ENCODE measurements at places on chromosomes 7 and 10. TPM values are rescaled to one million over a fixed set of nuclear protein-coding genes. Genes with fewer than 3 reads are reported as not detected.

DNA sequence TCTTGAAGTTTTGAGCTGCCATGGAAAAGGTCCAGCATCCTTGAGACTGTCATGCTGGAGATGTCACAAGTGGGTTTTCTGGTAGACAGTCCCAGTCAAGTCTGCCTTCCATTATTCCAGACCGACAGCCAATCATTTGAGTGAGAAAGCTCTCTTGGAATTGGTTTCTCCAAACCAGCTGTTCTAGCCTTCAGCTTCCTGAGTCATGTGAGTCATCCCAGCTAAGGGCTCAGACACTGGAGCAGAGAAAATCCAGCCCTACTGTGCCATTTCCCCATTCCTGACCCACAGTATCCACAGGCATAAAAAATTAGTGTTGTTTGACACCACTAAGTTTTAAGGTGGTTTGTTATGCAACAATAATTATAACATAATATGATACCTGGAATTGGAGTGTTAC, 219.0 kb downstream of the ADRA2A start:
- no peak overlapping the region for H3K4me3 ChIP-seq
- H3K27me3 ChIP-seq, result peaks cover 3% of the 10 kb centered on the region
- no peak overlapping the region for H3K27ac ChIP-seq

DNA sequence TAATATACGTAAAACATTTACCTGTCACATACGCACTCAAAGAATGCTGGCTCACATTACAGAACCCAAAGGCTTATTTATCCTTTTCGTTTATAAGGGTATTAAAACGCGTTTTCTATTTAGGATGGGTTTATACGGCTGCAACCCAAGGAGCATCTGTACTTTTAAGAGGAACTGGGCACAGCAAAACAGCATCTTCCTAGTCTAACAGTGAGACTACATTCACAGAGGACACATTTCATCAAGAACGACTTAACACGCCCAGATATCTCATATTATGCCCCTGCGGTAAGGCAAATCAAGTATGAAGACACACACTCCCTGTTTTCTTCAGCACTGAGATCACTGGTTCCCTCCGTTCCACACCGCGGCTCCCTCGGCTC, 533 bp upstream of the DMTF1 start:
- no peaks in the 10 kb centered on the region for H3K36me3 ChIP-seq
- peak overlapping the region; percentile 29 for H3K4me3 ChIP-seq
- no peaks in the 10 kb centered on the region for H3K27me3 ChIP-seq

- no peaks in the 10 kb centered on the region for H3K36me3 ChIP-seq
- no peak overlapping the region for H3K4me3 ChIP-seq
- peaks cover 2% of the 10 kb centered on the region for H3K27me3 ChIP-seq
These were observed 85.2 kb upstream of the CDC14C start for GRCh38 chr7:48839108-48839507.

DNA sequence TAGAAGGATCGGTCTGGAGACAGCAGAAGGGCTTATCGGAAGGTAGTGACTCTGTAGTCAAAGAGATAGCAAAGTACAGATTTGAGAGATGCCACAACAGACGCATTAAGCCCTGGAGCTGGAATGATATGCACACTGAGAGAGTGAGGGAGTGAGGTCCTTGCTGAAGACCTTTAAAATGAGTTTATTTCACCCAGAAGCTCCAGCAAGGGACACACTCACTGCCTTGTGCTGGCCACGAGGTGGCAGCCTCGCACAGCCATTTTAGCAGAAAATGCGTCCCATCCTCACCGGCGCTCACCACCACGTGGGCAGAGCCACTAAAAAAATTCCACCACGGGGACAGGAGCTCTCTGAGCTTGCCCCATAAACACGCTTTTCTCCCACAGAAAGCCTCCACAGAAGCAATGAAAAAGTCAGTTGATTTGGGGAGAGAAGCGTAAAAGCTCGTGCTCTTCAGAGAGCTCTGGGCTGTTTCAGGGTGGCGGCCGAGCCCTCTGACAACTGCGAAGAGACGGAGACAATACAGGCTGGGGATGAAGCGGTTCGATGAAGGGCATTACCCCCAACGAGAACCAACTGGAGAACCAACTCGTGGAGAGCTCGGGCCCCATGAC, 163.0 kb upstream of the KLF14 start:
- no peaks in the 10 kb centered on the region for H3K4me1 ChIP-seq
- no peaks in the 10 kb centered on the region for H3K27me3 ChIP-seq
- no peak overlapping the region for H3K4me3 ChIP-seq
- no peaks in the 10 kb centered on the region for H3K36me3 ChIP-seq
- DNase-seq, result peak; percentile 80

GRCh38 chr10:48894911-48895802, 44.5 kb downstream of the LRRC18 start:
- H3K36me3 ChIP-seq, result no peaks in the 10 kb centered on the region
- H3K27me3 ChIP-seq, result no peaks in the 10 kb centered on the region
- H3K4me3 ChIP-seq, result no peak overlapping the region
- no peaks in the 10 kb centered on the region for H3K4me1 ChIP-seq
- H3K27ac ChIP-seq, result no peak overlapping the region

DNA sequence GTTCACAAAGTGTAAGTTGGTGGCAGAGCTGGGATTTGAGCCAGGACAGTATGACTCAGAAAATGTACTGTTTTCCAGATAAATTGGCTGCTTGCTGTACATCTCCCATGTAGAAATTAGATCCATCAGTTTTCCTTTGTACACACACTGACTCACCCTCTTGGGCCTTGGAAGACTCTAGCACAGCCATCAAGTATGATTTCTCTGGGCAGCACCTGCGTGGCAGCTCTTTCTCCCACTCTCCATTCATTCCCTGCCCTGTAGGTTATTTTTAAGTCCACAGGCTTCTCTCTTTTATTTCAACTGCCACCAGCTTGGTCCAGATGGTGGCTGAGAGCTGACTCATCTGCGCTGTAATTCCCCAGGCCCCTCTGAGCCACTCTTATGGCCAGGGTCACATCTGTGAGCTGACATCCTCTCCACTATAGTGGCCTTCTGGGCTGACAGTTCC, 28.3 kb upstream of the SDK1 start:
- H3K36me3 ChIP-seq, result no peaks in the 10 kb centered on the region
- no peaks in the 10 kb centered on the region for H3K27me3 ChIP-seq
- no peak overlapping the region for H3K27ac ChIP-seq
- DNase-seq, result no peak
- H3K4me3 ChIP-seq, result no peak overlapping the region
- no peaks in the 10 kb centered on the region for H3K4me1 ChIP-seq

DNA sequence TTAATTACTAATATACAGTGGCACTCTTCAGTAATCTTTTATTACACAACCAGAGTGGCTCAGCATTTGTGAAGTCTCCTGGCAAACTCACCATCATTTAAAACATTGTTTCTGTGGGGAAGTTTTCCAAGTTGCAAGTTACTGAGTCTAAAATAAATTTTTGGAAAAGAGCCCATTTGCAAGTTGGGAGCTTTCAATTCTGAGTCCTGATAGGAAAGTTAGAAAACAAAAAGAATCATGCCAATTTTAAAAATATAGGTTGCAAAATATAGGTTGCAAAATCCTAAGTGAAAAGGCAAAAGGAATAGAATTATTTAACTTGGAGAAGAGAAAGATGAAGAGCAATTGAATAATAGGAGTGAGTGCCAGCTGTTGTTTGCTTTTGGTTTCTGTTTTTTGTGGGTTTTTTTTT, 378.8 kb upstream of the C7orf33 start:
- DNase-seq, result no peak
- no peak overlapping the region for H3K27ac ChIP-seq
- H3K4me3 ChIP-seq, result no peak overlapping the region

- H3K4me1 ChIP-seq, result no peaks in the 10 kb centered on the region
- H3K4me3 ChIP-seq, result no peak overlapping the region
- H3K27ac ChIP-seq, result no peak overlapping the region
- DNase-seq, result no peak
- no peaks in the 10 kb centered on the region for H3K27me3 ChIP-seq
These were observed 295.5 kb downstream of the AHR start for GRCh38 chr7:17593819-17594419.

GRCh38 chr10:35208536-35208935, 81.9 kb downstream of the CREM start:
- H3K36me3 ChIP-seq, result no peaks in the 10 kb centered on the region
- no peaks in the 10 kb centered on the region for H3K4me1 ChIP-seq
- H3K4me3 ChIP-seq, result no peak overlapping the region
- DNase-seq, result no peak
- H3K27me3 ChIP-seq, result no peaks in the 10 kb centered on the region
- no peak overlapping the region for H3K27ac ChIP-seq

- H3K27me3 ChIP-seq, result no peaks in the 10 kb centered on the region
- no peaks in the 10 kb centered on the region for H3K4me1 ChIP-seq
- H3K4me3 ChIP-seq, result no peak overlapping the region
- no peaks in the 10 kb centered on the region for H3K36me3 ChIP-seq
- DNase-seq, result no peak
These were observed 67.4 kb upstream of the ELN start for GRCh38 chr7:73960548-73960947.

GRCh38 chr7:94067506-94067905, 63.4 kb upstream of the BET1 start:
- no peaks in the 10 kb centered on the region for H3K36me3 ChIP-seq
- no peaks in the 10 kb centered on the region for H3K4me1 ChIP-seq
- H3K4me3 ChIP-seq, result no peak overlapping the region
- DNase-seq, result no peak

DNA sequence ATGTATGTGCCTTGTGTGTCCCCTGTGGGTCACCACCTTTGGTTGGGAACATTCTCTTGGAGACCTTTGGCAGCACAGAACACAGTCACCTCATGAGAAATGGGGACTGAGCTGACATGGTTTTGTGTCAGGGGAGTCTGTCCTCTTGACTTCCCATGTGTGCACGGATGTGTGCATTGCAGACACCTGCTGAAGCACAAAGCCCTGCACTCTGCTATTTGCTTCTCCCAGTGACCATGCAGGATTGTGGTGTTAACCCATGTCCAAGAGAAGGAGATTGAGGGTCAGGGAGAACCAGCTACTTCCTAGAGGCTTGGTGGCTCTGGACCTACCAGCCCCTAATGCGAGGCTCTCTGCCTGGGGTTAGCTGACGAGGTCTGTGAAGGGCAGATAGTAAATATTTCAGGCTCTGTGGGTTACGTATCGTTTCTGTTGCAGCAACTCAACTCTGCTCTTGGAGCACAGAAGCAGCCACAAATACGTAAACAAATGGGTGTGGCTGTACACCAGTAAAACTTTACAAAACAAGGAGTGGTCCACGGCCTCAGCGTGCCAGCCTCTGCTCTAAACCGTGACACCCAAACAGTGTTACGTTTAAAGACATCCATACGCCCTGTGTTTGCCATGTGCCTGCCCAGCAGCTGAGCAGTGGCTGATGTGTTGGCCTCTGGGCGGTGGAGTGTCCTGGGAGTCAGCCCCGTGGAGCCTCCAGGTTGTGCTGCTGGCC, 51.7 kb downstream of the ADCY1 start:
- no peak overlapping the region for H3K4me3 ChIP-seq
- H3K27ac ChIP-seq, result no peak overlapping the region
- no peaks in the 10 kb centered on the region for H3K36me3 ChIP-seq
- no peaks in the 10 kb centered on the region for H3K27me3 ChIP-seq
- DNase-seq, result no peak

DNA sequence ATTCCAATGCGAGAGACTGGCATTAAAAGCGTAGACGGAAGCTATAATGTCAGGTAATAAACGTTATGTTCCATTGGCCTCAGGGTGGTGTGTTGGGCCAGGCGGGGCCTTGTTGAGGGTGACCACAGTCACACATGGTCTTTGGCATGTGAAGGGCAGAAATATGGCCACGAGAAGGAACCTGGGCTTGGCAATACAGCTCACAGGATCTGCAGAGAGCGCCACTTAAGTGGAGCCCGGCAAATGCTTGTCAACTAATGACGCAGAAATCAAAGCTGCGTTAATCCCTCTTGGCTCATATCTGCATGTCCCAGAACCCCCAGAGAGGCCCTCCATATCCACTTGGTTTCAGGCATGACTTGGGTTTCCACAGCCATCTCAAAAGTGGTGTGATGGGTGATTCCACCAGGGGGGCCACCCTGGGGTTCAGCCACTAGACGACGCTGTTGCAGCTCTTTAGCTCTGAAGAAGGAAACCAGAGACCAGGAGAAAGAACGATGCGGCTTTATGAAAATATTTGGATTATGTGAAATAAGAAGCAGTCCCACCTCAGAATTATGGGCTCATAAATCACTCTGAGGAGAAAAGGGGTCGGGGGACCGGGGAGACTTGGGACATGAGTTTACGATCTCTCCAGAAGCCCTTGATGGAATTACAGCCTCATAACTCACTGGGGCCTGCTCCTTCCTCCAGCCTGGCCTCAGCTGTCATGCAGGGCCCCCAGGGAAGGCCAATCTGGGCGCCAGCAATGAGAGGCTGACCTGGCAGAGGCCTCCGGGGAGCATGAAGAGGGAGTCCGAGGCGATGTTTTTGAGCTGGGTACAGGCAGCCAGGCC, 462.5 kb downstream of the PLXNA4 start:
- H3K4me1 ChIP-seq, result no peaks in the 10 kb centered on the region
- DNase-seq, result no peak
- H3K27ac ChIP-seq, result no peak overlapping the region
- H3K36me3 ChIP-seq, result no peaks in the 10 kb centered on the region
- no peaks in the 10 kb centered on the region for H3K27me3 ChIP-seq
- H3K4me3 ChIP-seq, result no peak overlapping the region

DNA sequence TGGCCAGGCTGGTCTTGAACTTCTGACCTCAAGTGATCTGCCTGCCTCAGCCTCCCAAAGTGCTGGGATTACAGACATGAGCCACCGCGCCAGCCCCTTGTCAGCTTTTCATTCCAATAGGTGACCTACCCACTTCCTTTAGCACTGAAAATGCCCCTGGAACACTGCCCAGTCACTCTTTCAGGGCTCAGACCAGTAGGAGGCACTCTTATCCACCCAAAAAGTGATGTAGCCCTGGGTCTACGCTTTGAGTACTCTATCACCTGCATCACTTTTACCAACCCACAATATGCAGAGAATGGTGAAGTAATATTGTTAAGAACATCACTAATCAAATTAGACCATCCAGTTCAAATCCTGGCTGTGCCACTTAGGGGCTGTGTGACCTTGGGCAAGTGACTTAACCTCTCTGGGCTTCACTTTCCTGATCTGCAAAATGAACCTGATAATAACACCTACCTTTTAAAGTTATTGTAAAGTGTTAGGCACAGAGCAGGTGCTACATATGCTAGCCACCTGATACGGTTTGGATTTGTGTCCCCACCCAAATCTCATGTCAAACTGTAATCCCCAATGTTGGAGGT, 5.2 kb downstream of the CALN1 start:
- H3K27me3 ChIP-seq, result no peaks in the 10 kb centered on the region
- DNase-seq, result no peak
- H3K27ac ChIP-seq, result no peak overlapping the region

DNA sequence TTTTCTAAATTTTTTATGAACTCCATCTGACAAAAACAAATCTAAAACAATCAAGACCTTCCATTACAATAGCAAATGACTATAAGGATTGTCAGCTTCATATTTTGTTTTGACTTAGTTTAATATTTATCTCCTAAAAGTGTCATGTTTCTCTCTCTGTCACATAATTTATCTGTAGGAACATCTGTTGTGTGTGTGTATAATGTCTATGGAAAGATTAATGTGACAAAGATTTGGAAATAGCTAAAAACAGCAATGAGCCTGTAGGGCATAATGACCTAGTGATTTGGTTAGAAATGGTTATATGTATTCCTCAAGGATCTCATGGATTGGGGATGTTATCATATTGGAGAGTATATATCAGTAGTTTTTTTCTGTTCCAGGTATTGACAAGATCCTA, 69.6 kb upstream of the MDFIC start:
- H3K4me1 ChIP-seq, result peaks cover 1% of the 10 kb centered on the region
- H3K4me3 ChIP-seq, result no peak overlapping the region
- no peaks in the 10 kb centered on the region for H3K27me3 ChIP-seq
- DNase-seq, result no peak
- no peaks in the 10 kb centered on the region for H3K36me3 ChIP-seq

AKR1C4 gene
- total RNA-seq, result not detected

EPHB6 gene
- 11.6 TPM for total RNA-seq

LIPN gene
- total RNA-seq, result not detected

FKBP6 gene
- total RNA-seq, result not detected

HOXA1 gene
- total RNA-seq, result 1.6 TPM

C10orf71 gene
- total RNA-seq, result 0.13 TPM

C1QL3 gene
- total RNA-seq, result not detected

All from aorta (tissue), 5 donors.